ENCODE measurements at places on chromosomes 7 and 10.

GRCh38 chr10:132068431-132069121, 2.8 kb downstream of the JAKMIP3 start:
- DNase-seq: no peak

DNA sequence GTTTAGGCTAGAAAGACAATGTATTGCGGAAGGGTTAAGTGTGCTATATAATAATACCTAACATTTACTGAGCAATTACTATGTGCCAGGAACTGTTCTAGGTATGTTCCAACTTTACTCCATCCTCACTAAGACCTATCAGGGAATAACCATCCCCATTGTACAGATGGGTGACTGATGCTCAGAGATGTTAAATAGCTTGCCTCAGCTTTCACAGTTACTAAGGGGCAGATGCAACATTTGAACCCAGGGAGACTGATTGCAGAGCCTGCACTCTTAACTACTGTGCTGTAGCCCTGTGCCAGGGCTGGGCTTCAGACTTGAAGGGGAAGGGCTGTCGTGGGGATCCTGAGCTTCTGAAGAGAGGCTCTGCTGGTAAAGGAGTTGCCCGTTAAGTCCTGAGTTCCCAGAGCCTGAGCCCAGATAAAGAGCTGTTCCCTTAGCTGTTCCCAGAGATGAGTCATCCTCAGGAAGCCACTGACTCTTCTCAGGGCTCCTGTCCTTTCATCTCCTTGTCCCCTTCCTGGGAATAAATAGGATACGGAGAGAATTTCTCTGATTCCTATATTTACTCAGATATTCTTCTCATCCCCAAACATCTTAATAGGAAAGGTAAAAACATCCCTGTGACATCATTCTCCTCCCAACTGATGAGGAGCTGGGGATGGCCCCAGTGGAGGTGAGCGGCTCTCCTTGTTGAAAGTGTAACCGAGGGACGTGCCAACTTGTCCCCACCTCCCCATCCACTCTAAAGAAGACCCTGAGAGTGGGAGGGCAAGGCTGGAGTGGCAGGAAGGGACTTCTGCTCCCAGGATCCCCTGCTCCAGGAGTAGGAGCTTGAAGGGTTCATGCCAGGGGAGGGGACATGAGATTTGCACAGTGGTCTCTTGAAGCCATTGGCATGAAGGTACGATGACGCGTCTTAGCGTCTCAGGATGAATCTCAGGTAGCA, 28.0 kb upstream of the HABP2 start:
- DNase-seq: no peak

DNA sequence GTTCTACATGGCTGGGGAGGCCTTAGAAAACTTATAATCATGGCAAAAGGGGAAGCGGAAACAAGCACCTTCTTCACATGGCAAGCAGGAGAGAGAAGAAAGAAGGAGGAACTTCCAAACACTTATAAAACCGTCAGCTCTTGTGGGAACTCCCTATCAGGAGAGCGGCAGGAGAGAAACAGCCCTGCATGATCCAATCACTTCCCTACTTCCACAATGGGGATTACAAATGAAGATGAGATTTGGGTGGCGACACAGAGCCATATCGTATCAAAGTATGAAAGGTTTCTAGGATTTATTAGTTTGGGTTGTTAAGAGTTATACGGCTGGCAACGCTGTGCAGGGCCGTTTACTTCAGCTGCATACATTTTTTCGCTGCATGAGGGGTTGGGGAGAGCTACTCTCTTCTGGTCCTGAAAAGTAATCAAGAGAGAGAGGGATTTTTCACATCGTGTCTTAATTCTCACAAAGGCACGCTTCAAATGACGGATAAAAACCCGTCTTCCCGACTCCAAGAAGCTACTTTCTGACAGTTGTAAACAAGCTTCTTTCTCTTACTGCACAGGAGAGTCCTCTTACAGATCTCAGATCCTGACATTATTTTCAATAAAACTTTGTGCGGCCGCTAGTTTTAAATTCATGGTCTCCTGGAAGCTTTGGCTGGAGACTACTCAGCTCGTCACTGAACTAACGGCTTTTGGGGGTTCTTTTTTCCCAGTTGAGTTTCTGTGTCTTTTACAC, 751 bp upstream of the GTPBP10 start:
- no peak for DNase-seq

DNA sequence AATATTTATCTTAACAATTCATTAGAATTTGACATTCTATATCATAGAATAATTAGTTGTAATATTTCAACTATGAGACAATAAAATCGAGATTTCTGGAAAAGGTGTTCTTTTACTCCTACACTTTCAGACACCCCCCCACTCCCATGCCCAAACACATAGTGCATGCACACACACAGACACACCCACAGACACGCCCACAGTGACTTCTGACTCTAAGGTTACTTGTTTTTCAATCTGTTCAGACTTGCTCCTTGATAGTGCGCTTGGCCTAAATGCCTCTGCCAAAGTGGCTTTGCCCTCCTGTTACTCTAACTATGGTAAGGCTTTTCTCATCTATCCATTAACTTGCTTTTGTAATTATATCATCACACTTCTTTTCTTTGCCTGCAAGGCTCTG, 144.0 kb upstream of the PPP1R3A start:
- DNase-seq: no peak

DNA sequence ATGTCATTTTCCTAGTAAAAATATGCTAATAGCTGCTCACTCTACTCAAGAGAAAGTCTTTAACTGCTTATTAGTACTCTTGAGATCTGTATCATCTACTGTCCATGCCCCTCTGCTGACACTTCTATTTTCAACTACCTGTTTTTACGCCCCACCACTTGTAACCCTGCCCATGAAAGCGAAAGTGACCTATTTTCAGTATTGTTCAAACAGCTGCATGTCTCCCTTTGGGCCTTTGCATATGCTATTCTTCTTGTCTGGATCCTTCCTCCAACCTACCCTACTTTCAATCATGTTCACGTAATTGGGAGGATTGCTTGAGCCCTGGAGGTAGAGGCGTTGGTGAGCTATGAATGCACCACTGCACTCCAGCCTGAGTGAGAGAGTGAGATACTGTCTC, 1481.3 kb downstream of the GATA3 start:
- no peak for DNase-seq

DNA sequence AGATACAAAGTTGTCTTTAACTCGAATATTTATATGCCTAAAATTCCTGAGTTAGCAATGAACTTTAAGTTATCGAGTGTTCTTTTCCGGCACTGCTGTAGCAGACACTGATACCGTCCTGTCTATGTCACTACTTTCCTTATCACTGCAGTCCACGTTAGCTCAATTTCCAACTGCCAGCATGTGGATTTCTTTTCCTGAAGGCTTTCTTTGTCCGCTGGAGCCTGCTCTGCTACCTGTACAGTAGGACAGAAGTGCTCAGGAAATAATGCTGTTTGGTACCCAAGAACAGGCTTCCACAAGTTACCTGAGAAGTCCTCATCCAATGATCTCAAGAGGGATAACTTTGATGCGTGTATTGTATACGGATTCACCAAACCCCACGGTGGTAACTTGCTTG, 329.4 kb downstream of the NXPH1 start:
- no peak for DNase-seq

DNA sequence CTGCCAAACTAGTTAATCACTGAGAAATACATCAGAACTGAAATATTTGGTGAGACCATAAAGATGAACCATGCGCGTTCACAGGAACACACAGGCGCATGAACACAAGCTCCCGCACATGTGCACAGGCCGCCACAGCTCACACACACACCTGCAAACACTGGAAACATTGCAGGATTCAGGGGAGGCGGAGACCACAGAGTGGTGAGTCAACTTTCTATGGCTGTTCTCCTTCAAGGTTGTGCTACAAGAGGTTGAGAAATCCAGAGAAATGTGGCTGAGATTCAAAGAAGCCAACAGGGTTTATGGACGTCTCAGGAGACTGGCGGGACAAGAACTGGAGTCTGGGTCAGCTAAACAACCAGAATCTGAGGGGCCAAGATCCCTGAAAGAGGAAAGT, 17.8 kb downstream of the ESYT2 start:
- DNase-seq: no peak

DNA sequence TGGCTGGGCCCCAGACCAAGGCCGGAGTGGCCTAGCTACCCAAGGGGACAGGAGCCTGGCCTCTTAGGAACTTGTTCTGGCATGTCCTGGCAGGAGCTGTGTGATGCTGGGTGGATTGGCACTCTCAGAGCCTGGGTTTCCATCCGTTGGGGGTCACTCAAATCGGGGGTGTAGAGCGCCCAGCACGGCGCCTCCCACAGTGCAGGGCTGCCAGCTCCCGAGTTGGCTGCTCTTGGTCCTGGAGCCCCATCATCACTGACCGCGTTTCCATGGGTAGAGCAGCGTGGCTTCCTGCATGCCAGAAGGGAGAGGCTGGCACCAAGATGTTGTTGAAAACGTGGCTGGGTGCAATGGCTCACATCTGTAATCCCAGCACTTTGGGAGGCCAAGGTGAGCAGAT, 70.3 kb downstream of the UNCX start:
- no peak for DNase-seq

DNA sequence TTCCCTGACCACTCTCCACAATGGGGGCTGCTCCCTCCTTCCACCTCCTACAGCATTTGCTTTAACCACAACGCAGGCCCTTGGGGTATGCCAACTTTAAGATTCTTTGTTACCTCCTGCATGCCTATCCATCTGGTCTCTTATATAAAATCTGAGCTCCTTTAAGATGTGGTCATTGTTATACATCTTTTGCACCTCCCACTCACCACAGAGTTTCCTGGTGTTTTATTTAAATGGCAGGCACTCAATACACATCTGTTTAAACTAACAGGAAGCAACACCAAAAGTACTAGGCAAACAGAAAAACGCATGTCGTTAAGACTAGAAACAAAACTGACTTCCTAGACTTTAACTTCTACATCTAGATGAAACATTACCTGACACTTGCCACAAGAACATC, 36.3 kb downstream of the SLC25A13 start:
- no peak for DNase-seq

DNA sequence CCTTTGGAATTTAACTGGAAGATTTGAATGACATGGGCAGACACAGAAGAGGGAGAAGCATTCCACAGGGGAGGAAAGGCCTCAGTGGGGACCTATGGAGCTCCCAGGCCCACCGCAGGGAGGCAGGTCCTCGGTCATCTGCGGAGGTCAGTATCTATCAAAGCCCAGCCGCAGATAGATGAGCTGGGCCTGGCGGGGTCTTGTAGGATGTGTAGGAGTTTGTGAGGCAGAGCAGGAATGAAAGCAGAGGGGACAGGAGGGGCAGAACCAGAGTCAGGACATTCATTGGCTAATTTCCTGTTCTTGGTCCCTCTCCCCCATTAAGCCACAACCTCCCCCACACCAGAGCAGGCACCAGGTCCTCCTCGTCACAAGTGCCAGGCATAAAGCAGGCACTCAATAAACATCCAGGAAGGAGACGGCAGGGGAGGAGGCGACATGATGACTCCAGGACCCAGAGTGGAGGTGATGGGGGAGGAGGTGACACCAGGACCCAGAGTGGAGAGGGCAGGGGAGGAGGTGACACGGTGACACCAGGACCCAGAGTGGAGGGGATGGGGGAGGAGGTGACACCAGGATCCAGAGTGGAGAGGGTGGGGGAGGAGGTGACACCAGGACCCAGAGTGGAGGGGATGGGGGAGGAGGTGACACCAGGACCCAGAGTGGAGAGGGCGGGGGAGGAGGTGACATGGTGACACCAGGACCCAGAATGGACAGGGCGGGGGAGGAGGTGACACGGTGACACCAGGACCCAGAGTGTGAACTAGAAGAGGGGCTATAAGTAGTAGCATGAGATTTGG, 83.7 kb upstream of the PDGFA start:
- no peak for DNase-seq

DNA sequence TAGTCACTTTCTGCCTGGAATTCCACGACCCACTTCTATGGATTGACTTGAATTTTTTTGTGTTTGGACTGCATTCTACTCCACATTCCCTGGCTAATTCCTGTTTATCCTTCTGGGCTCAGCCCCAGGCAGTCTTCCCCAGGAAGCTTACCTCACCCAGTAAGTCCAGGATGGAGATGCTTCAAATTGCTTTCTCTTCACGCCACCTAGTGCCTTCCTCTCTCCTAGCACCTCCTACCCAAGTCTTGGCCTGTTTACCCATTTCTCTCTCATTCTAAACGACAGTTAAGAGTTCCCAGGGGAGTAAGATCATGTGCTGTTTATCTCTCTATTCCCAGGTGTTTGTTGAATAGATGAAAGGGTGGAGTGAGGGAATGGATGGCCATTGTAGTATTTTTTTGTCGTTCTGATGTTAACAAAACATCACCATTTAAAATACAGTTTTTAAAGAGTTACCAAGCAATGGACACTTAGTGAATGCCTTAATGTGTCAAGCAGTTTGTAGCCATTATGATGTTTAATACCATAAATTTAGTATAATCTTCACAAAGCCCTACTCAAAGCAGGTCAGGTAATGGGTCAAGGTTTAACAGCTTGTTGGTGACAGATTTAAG, 45.5 kb upstream of the TARP start:
- DNase-seq: no peak

DNA sequence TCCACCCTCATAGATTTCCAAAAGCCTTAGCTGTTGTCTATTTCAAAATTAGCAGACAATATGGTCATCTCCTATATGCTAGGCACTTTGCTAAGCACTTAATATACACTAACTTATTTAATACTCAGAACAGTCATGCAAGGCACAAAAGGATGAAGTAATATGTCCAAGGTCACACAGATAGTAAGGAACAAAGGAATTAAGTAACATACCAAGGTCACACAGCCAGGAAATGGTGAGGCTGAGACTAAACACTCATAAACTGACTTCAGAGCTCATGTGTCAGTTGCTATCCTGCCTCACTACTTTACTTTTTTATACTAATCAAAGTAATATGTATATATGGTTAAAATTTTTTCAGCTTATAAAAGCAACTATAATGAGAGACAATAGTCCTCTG, 23.6 kb upstream of the HIBADH start:
- DNase-seq: no peak

- DNase-seq: no peak
These were observed 643.4 kb downstream of the AUTS2 start for GRCh38 chr7:70241536-70242175.

- DNase-seq: no peak
These were observed 22.8 kb upstream of the TTYH3 start for GRCh38 chr7:2608921-2609411.

GRCh38 chr10:31724296-31724695, 204.3 kb downstream of the ARHGAP12 start:
- no peak for DNase-seq

DNA sequence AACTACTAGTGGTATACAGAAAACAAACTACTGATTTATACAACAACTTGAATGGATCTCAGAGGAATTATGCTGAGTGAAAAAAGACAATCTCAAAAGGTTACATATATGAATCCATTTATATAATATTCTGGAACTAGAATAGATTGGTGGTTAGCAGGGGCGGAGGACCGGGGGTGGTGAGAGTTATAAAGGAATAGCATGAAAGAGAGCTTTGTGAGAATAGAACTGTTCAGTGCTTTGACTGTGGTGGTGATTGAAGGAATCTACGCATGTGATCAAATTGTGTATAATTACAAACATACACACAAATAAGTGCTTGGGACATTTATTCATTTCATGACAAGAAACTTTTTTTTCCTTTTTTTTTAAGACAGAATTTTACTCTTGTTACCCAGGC, 19.6 kb downstream of the RAB19 start:
- no peak for DNase-seq

Data from amygdala (tissue), 56 donors.